ENCODE measurements at places on chromosomes 7 and 10.

GRCh38 chr10:112191791-112192190, 8.2 kb upstream of the GPAM start:
- DNase-seq, result no peak

DNA sequence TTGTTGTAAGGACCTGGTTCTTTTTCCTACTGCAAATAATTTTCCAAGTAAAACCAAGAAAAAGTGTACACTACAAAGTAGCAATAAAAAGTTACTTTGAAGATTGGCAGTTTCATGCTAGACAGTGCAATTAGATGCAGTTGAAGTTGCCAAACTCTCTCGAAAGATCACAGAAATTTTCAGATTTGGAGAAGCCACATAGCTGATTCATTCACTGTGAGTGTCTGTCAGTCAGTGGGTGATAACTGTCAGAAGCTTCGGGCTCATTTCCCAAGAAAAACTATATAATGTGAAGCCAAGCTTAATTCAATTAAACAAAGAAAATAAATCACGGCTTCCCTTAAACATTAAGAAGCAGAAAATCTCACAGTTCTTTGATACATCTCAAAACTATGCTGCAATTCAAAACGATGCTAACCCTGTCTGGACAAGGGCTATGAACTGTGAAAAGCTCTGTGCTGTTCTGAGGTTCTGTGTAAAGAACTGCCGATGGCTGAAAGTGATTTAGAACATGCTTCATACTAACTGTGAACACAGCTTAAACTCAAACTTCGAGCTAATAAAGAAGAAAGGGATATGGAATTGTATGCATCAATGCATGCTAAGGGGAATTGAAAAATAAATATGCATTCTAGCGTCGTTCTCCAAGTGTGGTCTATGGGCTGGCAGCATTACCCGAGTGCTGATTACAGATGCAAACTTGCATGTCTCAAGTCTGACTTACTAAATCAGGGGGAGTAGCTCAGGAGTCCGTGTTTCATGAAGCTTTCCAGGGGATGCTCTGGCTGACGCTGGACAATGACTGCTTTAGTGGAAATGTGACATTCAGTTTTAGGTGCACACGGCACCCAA, 557.4 kb downstream of the CALN1 start:
- DNase-seq, result no peak

DNA sequence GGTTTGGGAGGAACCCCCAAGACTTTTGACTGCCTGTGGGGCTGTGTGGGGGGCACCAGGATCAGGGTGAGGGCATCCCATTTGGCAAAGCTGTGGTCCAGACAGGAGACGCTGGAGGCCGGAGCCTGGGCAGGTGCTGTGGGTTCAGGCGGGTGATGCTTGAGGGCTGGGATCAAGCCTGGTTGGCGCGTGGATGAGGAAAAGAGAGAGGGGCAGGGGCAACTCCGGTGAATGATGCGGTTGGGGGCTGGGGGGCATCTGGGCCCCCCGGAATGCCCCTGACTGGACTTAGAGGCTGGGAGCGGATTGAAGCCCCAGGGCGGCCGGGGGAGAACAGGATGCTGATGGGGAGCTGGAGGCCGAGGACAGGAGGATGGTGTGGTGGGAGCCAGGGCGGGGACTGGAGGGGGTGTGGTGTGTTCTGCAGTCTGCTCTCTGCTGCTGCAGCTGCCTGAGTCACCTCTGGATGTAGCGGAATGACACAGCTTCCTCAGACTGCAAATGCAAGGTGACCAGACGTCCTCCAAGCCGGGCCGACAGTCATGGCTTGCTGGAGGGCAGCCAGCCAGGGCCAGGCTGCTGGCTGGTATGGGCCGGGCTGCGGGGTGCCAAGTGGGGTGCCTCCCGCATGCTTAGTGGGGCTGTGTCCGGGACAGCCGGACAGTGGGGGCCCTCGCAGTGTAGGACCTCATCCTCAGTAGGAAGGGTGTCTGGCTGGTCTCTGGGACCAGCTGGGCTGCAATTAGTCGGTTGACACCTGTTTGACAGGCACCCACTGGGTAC, 3.2 kb downstream of the MAFK start:
- no peak for DNase-seq

DNA sequence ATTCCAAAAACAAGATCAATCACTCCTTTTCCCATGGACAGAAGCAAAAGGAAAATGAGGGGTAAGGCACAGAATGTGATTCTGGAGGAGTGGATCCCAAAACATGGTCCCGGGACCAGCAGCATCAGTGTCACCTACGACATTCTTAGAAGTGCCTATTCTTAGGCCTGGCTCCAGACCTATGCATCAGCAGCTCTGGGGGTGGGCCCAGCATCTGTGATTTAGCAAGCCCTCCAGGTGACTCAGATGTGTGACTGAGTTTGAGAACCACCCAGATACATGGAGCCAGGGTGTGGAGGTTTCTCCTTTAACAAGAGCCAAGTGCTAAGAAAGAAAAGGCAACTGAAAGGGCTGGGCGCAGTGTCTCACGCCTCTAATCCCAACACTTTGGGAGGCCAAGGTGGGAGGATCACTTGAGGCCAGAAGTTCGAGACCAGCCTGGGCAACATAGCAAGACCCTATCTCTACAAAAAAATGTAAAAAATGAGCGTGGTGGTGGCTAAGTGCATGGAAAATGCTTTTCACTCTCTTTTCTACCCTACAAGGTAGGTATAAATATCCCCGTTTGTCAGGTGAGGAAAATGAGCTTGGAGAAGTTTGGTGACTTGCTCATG, 17.1 kb upstream of the ARPC1A start:
- no peak for DNase-seq

DNA sequence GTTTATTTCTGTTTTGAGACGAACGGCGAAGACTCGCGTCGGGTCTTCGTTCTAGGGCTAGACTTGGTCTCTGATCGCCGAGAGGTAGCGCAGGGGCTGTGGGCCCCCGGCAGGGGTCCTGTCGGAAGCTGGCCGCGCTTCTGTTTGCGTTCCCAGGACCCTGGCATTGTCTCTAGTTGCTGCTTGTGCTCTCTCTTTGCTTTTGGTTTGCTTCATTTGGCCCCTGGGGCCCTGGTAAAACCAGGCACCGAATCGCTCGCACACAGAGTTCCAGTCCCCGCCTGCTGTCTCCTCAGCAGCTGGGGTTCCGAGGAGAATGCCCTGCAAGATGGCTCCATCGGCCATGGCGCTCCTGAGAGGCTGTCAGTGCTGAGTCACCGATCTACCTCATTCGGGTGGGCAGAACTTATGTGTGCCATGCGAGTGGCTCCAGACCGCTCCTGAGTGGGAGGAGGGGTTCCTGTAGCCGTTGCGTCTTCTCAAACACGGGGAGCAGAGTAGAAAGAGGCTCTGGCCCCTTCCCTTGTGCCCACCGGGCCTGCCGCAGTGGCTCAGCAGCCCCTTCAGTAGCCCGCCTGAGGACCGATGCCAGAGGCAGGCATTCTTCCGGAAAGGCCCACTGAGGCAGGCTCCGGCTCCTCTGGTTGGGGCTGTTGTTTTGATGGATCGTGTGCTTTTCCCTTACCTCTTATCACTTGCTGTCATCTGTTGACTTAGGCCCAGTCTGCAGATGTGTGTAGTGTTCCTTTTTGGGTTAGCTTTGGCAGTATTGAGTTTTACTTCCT, 826 bp downstream of the CHPF2 start:
- no peak for DNase-seq

DNA sequence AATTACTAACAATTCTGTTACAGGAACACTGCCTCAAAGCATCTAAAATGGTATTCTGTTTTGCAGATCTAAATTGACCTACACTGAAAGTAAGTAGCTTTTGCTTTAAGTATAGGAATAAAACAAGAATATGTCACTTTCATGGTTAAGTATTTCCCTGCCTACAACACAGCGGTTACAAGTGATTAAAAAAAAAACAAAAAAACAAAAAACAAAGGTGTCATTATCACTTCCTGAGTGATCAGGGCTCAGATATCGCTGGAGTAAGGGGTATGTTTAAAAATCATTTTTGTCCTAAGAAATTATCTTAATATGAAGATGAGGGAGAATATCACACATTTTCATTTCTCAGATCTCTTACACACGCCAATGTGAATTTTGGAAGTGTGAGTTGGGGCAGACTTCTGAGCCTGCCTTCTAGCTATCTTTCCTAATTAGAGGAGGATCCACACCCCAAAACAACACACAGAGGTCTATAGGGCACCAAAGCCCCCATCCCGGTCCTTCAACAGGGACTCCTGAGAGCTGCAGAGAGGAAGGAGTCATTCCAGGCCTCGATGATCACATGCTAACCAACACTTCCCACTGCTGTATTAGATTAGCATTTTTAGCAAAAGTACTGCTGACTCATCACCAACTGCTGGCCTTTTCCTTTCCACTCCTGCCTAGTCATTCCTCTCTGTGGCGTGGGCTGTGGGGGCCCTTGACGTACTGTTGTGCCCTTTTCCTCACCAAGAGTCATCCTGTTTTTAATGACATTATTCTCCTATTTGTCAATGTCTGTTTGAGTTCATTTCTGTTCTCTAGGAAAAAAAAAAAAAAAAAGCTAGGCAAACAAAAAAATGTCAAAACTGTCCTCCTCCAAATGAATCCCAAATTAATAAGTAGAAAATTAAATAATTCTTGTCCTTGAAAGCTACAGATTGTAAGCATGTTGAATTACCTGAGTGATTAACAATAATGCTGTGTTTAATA, 31.2 kb downstream of the PRTFDC1 start:
- DNase-seq, result no peak

DNA sequence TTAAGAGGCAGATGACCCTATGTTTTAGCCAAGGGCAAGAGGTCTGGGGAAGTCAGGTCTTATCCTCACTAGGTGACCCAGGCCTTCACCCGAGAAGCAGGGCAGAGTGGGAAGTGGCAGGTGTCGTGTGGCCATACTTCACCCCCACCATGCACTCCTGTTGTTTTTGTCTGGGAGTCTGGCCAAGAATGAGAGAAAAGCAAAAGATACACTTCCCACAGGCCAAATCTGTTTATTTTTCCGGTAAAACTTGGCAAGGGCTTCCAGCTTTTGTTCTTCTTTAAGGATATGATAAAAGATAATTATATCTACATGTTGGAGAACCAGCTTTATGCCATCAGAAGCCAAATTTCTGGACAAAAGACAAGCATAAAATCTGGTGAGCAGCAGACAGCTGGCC, 137.4 kb upstream of the CDC14C start:
- no peak for DNase-seq

GRCh38 chr10:3803295-3803926, 18.4 kb upstream of the KLF6 start:
- DNase-seq, result no peak

- DNase-seq, result no peak
Observed at GRCh38 chr10:35706959-35707358, 64.9 kb upstream of the FZD8 start.

DNA sequence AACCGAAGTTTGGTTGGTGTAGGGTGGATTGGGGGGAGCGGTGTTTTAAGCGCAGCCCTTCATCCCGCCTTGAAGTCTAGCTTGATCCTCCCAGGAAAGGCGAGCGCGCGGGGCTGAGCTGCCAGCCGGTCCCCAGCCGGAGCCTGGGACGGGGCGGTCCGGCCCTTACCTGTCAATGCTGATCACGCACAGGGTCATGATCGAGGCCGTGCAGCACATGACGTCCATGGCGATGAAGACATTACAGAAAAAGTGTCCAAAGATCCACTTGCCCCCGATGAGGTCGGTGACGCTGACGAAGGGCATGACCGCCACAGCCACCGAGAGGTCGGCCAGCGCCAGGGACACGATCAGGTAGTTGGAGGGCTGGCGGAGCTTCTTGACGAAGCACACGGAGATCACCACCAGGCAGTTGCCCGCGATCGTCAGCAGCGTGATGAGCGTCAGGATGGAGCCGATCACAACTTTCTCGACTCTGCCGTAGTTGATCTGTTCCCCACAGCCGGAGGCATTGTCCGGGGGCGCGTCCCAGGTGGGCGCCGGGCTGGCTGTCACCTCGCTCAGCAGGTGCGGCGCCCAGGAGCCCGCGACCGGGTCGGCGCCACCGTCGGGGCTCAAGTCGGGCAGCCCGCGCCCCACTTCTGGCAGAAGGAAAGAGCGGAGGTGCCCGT, 740 bp downstream of the HTR7 start:
- no peak for DNase-seq

- DNase-seq, result no peak
Observed at GRCh38 chr7:18558503-18558902, 63.0 kb downstream of the HDAC9 start.

- DNase-seq, result no peak
Observed at GRCh38 chr7:780081-780480, 52.2 kb upstream of the SUN1 start.

DNA sequence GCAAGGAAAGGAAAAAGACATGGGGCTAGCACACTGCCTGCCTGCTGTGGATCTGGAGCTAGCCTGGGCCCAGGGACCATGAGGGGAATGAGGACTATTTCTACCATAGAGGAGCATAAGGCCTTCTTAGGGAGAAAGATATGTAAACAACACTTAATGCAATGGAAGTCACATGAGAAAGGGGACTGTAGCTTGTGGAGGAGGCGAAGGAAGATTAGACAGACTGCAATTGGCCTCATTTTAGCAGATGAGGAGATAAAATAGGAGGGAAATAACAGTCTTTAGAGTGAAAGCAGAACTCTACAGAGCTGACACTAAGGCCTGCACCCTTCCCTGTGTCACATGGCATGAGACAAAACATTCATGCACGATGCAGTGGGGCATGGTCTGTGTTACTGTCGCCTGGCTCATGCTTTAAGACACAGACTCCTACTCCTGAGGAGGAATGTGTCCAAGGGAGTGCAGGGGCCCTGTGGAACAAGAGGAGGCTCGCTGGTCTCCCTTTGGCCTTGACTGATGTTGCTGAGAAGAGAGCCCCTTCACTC, 829.3 kb upstream of the IGFBP3 start:
- no peak for DNase-seq

- no peak for DNase-seq
Observed at GRCh38 chr10:35184527-35185171, 58.0 kb downstream of the CREM start.

- DNase-seq, result no peak
Observed at GRCh38 chr7:106625678-106626301, 35.2 kb downstream of the CCDC71L start.

DNA sequence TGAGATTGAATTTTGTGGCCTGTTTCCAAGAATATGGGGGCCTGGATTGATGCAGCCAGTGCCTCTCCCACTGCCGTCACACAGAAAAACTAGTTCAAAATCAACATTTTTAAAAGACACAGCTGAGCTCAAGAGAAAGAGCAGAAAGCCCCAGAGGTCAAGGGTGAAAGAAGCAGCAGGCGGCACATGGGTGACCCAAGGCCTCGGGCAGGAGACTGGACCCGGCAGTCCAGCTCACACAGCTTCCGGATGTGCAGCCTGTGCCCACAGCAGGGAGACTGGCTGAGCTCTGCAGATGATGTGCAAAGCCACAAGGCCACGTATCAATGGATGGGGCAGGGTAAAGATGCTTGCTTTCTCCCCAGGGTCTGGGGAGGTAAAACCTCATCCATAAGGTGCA, 50.4 kb upstream of the RNF32 start:
- no peak for DNase-seq

- no peak for DNase-seq
Observed at GRCh38 chr7:57361406-57361805, 88.6 kb upstream of the ZNF716 start.

- no peak for DNase-seq
Observed at GRCh38 chr10:58266003-58266825, 1.5 kb downstream of the IPMK start.

- no peak for DNase-seq
Observed at GRCh38 chr7:133709036-133709880, 417.9 kb upstream of the LRGUK start.
